ENCODE measurements at places on chromosomes 3 and 15.

- DNase-seq = no peak
Measured at GRCh38 chr3:118057086-118057485, 977.6 kb downstream of the IGSF11 start.

DNA sequence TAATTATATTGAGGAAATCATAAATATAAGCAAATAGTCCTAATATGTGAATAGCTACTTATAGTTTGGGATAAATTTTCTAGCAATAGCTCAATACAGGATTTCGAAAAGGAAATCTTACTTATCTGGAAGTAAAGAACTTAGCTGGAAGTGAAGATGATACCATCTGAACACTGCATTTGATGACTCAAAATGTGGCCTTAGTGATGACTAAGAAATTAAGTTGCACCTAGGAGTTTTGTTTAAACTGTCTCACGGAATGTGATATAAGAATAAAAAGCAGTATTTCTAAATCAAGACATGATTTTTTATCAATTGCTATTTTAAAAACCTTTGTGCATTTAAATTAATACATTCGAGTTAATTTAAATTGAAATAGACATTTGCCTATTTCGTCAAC lies 91.2 kb downstream of the EOMES start:
- DNase-seq = no peak

- no peak for DNase-seq
Measured at GRCh38 chr15:69502470-69503045, 49.9 kb downstream of the RPLP1 start.

DNA sequence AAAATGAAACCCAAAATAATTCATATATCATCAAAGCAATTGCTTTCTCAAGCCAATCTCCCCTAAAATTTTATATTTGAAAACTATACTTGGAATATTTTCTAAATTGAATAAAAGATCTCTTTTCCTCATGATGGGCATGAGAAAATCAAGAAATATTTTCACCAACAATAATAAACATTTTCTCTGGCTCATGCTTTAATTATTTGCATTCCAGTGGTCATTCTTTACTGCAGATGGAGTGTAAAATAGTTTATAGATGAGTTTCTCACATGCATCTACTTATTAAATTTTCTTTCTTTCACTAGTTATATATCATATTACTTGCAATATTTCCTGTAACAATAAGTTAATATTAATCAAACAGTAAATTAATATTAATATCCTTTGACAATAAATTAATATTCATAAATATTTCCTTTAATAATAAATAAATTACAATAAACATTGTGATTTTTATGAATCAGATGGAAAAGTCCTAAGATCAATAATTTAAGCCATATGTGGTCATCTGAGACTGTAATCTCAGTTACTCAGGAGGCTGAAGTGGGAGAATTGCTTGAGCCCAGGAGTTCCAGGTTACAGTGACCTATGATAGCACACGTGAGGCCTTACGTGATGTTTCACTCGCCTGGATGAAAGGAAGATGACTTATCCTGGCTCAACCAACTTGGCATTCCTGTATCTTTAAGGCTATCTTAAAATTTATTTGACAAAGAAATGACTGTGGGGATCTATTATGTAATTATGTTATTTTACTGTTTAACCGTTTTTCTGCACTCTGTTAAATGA lies 958.8 kb downstream of the ZPLD1 start:
- no peak for DNase-seq

DNA sequence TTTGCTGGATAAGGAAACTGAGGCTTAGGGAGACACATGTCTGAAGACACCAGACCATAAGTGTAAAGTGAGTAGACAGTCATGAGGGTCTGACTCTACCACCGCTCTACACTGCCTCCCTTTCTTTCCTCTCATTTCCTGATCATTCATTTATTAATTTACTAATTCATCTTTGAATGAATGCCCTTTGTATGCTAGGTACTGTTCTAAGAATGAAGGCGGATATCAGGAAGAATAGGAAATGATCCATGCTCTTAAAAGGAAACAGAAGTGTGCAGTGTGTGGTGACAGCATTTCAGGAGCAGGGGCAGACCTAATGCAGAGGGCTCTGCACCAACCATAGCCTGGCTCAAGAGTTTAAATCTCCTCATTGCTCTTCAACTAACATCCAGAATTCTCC lies 31.8 kb upstream of the PSMD6 start:
- peak; percentile 47 for DNase-seq

DNA sequence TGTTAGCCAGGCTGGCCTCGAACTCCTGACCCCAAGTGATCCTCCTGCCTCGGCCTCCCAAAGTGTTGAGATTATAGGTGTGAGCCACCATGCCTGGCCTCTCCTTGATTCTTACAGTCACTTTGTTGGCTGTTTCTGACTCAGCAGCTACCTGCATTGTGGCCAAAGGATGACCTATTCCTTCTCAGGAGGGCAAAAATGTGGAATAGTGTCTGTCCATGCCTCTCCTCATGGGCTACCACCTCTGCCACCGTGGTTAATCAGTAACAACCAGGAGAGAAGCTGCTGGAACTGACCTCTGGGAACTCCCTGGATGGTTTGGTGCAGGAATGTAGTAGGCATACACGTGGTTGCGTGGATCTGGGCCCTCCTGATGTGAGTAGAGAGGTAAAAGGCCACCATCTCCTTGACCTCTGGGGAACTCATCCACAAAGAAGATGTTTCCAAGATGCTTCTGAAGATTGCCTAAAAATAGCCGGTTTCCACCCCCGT lies 63.3 kb downstream of the FLNB start:
- DNase-seq = no peak

GRCh38 chr3:32316976-32317375 lies 74.7 kb upstream of the CMTM7 start:
- DNase-seq = no peak

DNA sequence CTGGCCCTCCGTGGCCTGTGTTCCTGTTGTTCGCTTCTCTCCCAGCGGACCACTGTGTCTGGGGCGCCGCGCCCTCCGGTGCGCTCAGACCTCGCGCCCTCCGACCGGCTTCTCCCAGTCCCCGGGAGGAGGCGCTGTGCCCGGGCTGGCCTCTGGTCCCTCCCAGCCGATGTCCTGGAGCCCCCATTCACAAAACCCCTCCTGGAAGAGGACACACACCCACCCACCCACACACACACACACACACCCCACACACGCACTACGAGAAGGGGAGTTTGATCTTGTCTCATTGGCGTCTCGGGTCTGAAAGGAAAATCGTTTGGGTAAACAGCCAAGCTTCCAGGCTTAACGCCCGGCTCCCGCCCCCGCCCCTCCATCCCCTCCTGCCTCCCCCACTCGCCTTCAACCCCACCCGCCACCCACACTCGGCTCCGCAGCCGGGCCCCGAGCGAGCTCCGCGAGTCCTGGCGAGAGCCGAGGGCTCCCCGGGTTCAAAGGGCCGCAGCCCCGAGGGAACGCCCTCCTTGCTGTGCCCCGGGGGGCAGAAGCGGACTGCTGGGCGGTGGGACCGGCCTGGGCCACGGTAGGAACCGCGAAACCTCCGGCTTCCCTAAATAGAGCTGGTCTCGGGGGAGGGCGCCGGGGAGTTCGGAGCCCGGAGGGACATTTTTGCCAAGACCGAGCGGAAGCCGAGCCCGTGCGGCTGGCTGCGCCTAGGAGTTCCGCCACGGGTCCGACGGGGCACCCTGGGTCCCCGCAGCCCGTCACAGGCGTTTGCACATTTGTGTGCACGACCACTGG lies 23.6 kb downstream of the NR2F2 start:
- peak; percentile 73 for DNase-seq

- DNase-seq = no peak
Measured at GRCh38 chr3:137509354-137510045, 254.6 kb upstream of the SOX14 start.

DNA sequence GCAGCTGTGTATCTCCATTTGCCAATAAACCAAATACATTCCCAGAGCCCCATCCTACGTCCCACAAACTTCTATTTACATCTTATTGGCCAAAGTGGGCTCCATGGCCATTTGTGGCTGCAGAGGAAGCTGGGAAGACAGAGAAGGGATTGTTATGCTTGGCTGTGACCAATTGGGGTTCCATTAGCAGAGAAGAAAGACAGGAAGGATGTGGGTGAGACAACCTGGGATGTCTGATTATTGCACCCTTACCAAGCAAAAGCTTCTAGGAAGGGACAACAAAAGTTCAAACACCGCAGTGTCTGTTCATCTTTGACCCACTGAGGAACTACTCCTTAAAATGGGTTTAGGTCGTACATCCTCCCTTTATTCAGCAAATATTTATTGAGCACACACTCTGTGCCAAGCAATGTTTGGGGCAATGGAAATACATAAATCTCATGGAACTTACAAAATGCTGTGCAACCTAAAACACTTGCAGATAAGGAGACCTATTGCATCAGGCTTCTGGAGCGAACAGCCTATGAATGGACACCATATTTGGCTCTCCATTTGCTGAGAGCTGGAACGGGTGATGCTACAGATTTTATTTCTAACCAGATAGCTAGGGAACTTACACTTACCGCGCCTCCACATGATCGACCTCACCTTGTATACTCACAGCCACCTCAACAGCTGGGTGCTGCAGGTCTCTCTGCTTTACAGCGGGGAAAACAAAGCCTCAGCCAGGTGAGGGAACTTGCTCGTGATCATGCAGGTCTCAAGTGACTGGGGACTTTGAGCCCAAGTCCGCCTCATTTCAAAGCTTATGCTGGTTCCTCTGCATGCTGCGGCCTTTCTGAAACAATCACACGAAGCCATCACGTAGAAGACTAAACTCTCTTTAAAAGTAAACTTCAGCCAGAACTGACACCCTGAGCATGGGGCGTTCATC lies 21.4 kb upstream of the NR2E3 start:
- no peak for DNase-seq

DNA sequence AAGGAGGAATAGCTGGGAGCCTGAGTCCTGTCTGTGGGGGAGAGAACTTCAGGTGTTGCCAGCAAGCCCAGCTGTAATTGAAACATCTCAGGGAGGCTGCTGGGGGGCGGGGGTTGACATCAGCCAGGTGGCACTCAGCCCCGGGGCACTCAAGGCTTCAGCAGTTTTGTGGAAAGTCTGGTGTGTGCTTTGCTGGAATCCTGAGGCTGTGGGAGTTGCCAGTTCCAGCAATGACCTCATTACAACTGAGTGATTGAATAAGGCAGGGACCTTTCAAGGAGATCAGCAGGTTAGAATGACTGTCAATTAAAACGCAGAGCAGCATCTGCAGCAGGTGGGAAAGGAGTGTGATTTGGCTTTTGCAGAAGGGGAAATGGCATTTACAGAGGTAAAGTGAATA lies 75.7 kb downstream of the FAM43A start:
- no peak for DNase-seq

DNA sequence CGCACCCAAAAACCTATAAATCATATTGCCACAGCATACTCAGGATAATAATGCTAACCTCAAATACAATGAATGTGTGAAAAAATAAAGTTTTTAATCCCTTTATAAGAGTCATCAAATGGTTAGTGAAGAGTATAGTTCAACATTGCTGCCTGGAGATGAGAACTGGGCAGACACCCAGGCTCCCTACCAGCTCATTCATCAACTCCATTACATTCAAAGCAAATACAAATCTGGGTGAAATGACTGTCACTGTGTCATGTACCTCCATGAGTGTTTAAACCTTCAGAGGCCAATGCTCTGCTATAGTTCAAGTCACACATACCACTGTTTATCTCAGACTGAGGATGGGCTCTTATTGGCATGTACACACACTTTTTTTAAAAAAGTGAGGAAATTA lies 167.2 kb upstream of the KCNMB2 start:
- no peak for DNase-seq

DNA sequence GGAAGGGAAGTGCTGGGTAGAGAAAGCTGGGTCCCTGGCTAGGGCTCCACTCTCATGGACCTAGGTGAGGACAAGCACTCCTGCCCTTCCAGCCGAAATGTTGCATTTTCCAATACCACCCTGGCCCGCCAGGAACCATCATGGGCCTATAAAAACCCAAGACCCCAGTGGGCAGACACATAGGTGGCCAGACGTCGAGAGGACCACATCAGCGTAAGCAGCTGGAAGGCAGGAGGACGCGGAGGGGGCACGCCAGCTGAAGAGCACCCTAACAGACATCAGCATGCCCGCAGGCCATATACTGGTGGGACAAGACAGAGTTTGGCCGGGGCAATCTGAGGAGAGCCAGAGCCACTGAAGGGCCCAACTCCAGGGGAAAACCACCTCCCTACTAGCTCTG lies 98.3 kb downstream of the GBE1 start:
- no peak for DNase-seq

- no peak for DNase-seq
Measured at GRCh38 chr3:42438758-42439157, 28.3 kb upstream of the LYZL4 start.

GRCh38 chr3:116374901-116375300 lies 70.4 kb downstream of the LSAMP start:
- no peak for DNase-seq

- no peak for DNase-seq
Measured at GRCh38 chr15:52246686-52247431, 48.7 kb downstream of the MYO5C start.

- DNase-seq = peak; percentile 45
Measured at GRCh38 chr3:82133070-82133606, 371.7 kb upstream of the GBE1 start.

DNA sequence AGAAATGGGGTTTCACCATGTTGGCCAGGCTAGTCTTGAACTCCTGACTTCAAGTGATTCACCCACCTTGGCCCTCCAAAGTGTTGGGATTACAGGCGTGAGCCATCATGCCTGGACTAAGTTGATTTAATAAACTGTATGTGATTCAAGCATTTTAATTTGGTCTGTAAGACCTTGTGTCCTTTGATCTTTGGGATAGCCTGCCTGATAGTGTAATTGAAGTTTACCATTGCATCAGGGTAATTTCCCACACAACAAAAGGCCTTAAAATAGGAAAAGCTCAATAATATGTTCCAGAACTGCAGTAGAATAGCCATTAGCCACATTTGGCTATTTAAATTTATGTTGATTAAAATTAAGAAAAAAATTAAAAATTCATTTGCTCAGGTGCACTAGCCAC lies 25.2 kb upstream of the DENND6A start:
- DNase-seq = no peak

DNA sequence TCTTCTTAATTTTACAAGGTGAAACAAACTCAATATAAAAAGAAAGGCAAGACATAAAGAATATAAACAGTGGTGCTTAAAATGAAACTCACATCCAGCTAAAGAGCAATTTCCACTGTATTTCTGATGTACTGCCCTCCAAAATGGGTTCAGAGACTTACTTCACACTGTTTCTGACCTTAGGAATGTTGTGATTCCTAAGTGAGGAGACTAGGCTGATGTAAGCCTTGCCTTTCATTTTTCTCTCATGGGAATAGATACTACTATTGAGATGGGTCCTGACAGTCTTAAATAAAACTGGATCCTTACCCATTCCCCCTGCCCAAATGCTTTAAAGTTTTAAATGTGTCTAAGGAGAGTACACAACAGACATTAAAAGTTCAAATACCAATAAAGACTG lies 86.9 kb downstream of the CBLB start:
- no peak for DNase-seq

DNA sequence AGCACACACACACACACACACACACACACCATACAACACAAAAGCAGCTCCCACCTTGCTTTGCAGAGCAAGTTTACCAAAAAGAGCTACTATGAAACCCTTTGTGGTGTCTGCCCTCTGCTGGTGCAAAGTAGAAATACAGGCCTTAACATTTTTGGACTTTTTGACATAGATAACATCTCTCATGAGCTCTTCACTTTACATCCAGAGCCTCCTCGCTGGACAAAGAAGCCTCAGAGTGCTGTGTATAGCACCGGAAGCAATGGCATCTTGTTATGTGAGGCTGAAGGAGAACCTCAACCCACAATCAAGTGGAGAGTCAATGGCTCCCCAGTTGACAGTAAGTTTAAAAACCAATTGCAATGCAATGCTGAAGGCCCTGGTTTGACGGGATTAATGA lies 157.9 kb downstream of the CHL1 start:
- peak; percentile 32 for DNase-seq

All from kidney capillary endothelial cell (primary cell).